ENCODE measurements at places on chromosomes 7 and 10. TPM values are rescaled to one million over a fixed set of nuclear protein-coding genes. Genes with fewer than 3 reads are reported as not detected.

GRCh38 chr10:88262591-88263234, 320.4 kb downstream of the RNLS start:
- DNase-seq = no peak
- no peaks in the 10 kb centered on the region for H3K27me3 ChIP-seq
- no peak overlapping the region for H3K27ac ChIP-seq
- no peaks in the 10 kb centered on the region for H3K4me1 ChIP-seq
- H3K36me3 ChIP-seq = no peaks in the 10 kb centered on the region

DNA sequence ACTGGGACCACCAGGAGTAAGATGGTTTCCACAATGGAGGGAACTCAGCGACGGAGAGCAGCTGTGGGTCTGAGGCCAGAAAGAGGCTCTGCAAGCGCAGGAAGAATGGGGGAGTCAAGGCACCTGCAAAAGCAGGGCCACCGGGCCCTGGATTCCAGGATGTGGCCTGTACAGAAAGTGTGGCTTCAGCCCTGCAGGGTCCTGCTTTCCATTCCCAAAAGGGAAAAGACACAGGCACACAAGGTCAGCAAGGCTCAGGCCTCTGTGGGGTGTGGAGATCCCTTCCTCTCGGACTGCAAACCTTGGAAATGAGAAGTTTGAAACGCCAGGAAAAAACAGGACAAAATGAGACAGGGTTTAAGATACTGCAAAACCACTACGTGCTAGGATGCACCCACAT, 232.5 kb downstream of the TNS3 start:
- DNase-seq = no peak
- H3K27me3 ChIP-seq = no peaks in the 10 kb centered on the region
- no peaks in the 10 kb centered on the region for H3K4me1 ChIP-seq

- H3K27me3 ChIP-seq = no peaks in the 10 kb centered on the region
- H3K27ac ChIP-seq = no peak overlapping the region
- H3K4me3 ChIP-seq = no peak overlapping the region
- H3K36me3 ChIP-seq = peaks cover 2% of the 10 kb centered on the region
- H3K4me1 ChIP-seq = no peaks in the 10 kb centered on the region
Observed at GRCh38 chr7:27802999-27803398, 63.0 kb downstream of the TAX1BP1 start.

DNA sequence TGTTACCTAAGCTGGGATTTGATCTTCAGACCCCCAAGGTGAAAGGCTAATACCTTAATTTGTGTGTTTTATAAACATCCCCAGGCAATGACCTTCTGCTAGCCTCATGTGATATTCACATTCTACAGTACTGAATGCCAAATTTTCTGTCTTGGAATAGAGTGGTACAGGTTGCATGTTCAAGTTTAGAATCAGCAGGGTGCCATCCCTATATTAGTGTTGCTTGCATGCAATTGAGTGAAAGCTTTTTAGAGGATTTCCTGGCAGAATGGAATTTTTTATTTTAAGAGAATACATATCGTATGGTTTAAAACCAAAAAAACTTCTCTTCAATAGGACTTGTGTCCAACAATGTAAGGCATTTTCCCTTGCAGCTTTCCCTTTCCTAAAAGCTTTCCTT, 107.3 kb downstream of the LRMDA start:
- no peak overlapping the region for H3K27ac ChIP-seq
- H3K4me1 ChIP-seq = peaks cover 4% of the 10 kb centered on the region
- H3K4me3 ChIP-seq = peak overlapping the region; percentile 7
- no peaks in the 10 kb centered on the region for H3K27me3 ChIP-seq

DNA sequence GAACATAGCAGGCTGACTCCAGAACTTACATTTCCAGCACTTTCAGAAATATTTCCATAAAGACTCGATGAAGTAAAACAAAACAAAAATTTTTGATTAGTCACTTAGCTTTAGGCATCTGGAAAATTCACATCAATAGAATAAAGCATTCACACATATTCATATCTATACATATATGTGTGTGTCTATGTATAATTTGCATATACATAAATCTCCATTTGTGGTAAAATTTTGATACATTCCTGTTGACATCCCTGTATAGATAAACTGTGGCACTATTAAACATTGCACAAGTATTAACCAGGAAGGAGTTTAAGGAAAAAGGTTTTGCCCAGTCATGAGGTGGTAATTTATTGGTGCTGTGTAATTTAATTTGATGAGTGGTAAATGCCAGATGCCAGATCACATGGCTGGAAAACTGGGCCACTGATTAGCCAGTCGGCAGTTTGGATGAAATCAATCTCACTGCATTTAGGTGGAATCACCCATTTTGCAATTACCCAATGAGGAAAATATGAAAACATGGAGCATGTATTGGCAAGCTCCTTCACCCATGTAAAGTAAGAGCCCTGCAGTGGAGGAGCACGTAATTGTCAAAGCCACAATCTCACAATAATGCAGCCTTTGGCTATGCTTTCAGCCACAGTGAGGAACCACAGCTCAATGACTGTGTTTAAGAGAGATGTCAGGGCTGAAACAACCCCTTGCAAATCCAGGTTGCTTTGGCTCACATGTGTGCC, 294.6 kb downstream of the RNLS start:
- H3K4me3 ChIP-seq = no peak overlapping the region
- H3K27ac ChIP-seq = no peak overlapping the region
- no peak for DNase-seq
- H3K4me1 ChIP-seq = no peaks in the 10 kb centered on the region

- DNase-seq = no peak
- no peaks in the 10 kb centered on the region for H3K36me3 ChIP-seq
- H3K4me3 ChIP-seq = no peak overlapping the region
- no peak overlapping the region for H3K27ac ChIP-seq
- no peaks in the 10 kb centered on the region for H3K27me3 ChIP-seq
- H3K4me1 ChIP-seq = no peaks in the 10 kb centered on the region
Observed at GRCh38 chr10:60940446-60940845, 3.5 kb downstream of the RHOBTB1 start.

DNA sequence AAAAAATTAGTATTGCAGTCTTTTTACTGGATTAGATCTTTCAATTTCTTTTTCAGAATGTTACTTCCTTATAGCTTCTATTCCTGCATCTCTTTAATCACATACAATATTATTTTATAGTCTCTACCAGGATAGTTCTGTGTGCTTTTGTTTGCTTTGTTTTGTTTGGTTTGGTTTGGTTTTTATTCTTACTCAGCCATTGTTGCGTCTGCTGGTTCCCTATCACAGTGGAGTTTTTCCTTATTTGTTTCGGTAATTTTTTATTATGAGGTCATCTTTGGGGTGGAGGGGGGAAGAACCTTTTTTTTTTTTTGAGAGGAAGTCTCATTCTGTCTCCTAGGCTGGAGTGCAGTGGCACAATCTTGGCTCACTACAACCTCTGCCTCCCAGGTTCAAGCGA, 9.0 kb upstream of the BAIAP2L1 start:
- H3K4me1 ChIP-seq = no peaks in the 10 kb centered on the region
- H3K27me3 ChIP-seq = no peaks in the 10 kb centered on the region
- no peak overlapping the region for H3K4me3 ChIP-seq

GRCh38 chr10:82284180-82284579, 409.2 kb downstream of the NRG3 start:
- DNase-seq = no peak
- H3K27ac ChIP-seq = no peak overlapping the region
- no peak overlapping the region for H3K4me3 ChIP-seq
- H3K27me3 ChIP-seq = no peaks in the 10 kb centered on the region
- H3K4me1 ChIP-seq = no peaks in the 10 kb centered on the region

- H3K4me3 ChIP-seq = no peak overlapping the region
- DNase-seq = no peak
- peaks cover 2% of the 10 kb centered on the region for H3K4me1 ChIP-seq
Observed at GRCh38 chr7:1083729-1084657, 3.9 kb upstream of the GPER1 start.

DNA sequence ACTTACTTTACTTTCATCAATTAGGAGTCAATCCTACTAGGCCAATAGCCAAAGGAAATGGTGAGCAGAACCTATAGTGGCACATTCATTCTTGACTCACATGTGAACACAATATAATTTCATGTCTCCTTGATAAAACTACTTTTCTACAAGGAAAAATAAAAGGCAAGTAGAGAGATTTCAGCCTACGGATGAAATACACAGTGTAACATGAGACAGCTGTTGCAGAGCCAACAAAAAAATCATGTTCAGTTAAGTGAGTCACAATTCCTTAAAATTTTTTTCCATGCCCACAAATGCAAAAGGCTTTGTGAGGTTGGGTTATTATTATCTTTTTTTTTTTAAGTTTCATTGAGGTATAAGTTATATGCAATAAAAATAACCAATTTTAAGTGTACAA, 54.8 kb downstream of the GPR141 start:
- no peaks in the 10 kb centered on the region for H3K4me1 ChIP-seq
- no peak for DNase-seq
- H3K4me3 ChIP-seq = no peak overlapping the region
- no peaks in the 10 kb centered on the region for H3K27me3 ChIP-seq
- H3K36me3 ChIP-seq = no peaks in the 10 kb centered on the region

GRCh38 chr10:132030898-132031463, 34.8 kb upstream of the JAKMIP3 start:
- peaks cover 2% of the 10 kb centered on the region for H3K36me3 ChIP-seq
- no peak overlapping the region for H3K27ac ChIP-seq
- DNase-seq = no peak
- no peak overlapping the region for H3K4me3 ChIP-seq

- no peak within 1 kb of the TSS for H3K27ac ChIP-seq
- peak; percentile 94 for DNase-seq
Observed at GRCh38 chr10:129466703-129467358, at the start of gene MGMT. TSS of gene MGMT (plus strand) at chr10:129467241.

DNA sequence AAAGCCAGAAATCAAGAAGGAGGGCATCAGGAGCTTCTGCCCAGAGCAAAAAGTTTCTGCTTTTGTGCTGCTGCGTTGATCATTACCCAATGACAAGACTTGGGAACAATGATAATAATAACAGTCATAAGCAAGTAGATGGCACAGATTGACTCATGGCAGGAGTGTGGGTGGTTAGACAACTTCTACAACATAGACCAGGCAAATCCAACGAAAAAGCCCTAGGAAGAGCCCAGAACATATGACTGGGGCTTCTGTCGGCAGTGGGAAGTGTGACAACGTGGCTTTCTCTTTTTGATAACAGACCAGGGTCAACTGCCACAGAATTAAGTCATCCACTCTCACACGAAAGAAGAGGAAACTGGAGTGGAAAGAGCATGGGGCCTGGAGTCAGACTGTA, 85.4 kb upstream of the TRIL start:
- peaks cover 3% of the 10 kb centered on the region for H3K4me1 ChIP-seq
- no peaks in the 10 kb centered on the region for H3K27me3 ChIP-seq
- DNase-seq = no peak
- peaks cover 4% of the 10 kb centered on the region for H3K36me3 ChIP-seq
- H3K27ac ChIP-seq = no peak overlapping the region
- H3K4me3 ChIP-seq = no peak overlapping the region

GRCh38 chr7:22460363-22460988, 39.5 kb downstream of the STEAP1B start:
- H3K4me3 ChIP-seq = no peak overlapping the region
- no peak for DNase-seq
- H3K27ac ChIP-seq = no peak overlapping the region
- H3K36me3 ChIP-seq = no peaks in the 10 kb centered on the region
- no peaks in the 10 kb centered on the region for H3K27me3 ChIP-seq

OR13A1 gene
- total RNA-seq = 0.15 TPM

FAM241B gene
- total RNA-seq = 13.7 TPM

EIF4H gene
- 363 TPM for total RNA-seq

ELFN1 gene
- 3.7 TPM for total RNA-seq

PCGF5 gene
- 6.9 TPM for total RNA-seq

SH2B2 gene
- total RNA-seq = 9.4 TPM

NAT16 gene
- 0.50 TPM for total RNA-seq

PKD1L1 gene
- 0.17 TPM for total RNA-seq
